ENCODE measurements at places on chromosomes 11 and 22.

GRCh38 chr11:115181538-115181937 is 322.7 kb downstream of the CADM1 start:
- no peak for DNase-seq

DNA sequence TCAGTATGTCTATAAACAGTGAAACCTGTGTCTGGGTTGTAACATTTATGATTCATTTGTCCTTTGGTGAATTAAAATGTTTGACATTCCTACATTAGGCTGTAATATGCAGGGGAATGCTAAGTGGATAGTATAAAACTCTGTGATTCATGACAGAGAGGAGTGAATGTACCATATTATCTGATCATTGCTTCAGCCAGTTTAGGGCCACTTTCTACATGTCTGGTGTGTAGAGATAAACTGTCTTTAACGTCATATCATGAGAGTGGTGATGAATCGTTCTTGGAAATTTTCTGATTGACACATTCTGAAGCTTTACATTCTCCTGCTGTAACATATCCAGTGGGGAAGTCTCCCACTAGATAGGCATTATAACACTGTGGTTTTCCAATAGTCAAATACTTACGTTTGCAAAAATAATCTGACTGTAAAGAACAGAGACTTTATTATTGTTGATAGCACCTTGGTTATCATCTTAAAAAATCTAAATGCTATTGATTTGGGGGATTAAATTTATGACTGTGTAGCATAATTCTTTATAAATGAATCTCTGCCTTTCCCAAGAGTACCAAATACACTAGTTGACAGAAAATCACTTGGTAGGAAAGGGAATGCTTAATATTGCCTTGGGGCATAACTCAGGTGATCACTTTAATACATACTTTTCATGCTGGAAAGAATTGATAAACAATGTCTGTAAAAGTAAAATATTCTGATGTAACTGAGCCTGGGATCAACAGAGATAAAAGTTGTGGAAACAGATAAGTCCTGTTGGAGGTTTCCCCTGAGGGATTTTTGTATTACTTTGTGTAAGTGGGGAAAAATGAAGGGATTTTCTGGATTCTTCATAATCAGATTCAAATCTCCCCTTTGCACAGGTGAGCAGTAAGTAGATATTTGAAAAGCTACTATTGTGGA is 427.9 kb downstream of the JRKL start:
- DNase-seq, result no peak

DNA sequence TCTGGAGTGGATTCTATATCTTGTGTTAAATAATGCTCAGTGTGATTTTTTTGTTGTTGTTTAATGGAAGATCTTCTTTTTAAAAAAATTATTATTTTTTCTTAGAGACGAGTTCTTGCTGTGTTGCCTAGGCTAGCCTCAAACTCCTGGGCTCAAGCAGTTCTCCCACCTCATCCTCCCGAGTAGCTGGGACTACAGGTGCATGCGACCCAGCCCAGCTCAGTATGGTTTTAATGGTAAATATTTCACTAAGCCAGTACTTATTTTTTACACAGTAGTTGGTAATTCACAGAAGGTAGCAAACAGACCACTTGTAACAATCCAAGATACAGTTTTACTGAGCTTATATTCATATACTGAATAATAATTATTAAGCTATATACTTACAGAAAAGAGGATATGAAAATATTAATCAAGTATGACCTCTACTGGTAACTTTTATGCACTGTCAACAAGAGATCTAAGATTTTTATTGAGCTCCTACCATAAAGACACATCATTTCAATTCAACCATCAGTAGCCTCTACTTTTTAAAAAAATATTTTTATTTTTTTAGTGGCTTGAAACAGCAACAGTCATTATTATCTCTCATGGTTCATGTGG is 6.1 kb upstream of the CD59 start:
- DNase-seq, result no peak

GRCh38 chr11:11980841-11981308 is 27.6 kb downstream of the DKK3 start:
- no peak for DNase-seq

GRCh38 chr11:26348776-26349175 is 16.8 kb downstream of the ANO3 start:
- DNase-seq, result no peak

GRCh38 chr11:17519061-17519885 is 24.9 kb downstream of the USH1C start:
- no peak for DNase-seq

GRCh38 chr11:7314811-7315604 is 63.3 kb downstream of the SYT9 start:
- no peak for DNase-seq

DNA sequence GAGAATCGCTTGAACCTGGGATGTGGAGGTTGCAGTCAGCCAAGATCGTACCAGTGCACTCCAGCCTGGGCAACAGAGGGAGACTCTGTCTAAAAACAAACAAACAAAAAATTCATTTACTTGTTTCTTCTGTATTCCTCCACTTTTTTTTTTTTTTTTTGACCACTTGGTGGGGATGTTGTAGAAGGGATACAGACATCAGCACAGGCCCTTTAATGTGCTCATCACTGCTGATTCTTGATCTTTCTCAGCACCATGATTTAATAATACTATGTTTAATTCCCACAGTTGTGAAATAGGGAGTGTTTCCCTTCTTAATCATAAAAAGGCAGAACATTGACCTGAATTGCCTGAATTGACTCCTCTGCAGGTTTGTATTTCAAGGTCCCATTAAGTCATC is 4.5 kb downstream of the TTC9C start:
- DNase-seq, result no peak

Measured in AG09309 (cell line).